ENCODE measurements at places on chromosomes 6 and 20. TPM values are rescaled to one million over a fixed set of nuclear protein-coding genes. Genes with fewer than 3 reads are reported as not detected.

Gene C2
- not detected for total RNA-seq

Gene FAM83C
- not detected for total RNA-seq

Gene COL19A1
- total RNA-seq, result not detected

Gene FILIP1
- 10.8 TPM for total RNA-seq

Gene MCUR1
- total RNA-seq, result 7.3 TPM

Gene KCNQ2
- total RNA-seq, result not detected

Gene PACSIN1
- total RNA-seq, result not detected

Gene FAXC
- 0.81 TPM for total RNA-seq

Gene SLC4A11
- 28.9 TPM for total RNA-seq

Gene PPIL1
- 24.6 TPM for total RNA-seq

Gene ELOVL2
- not detected for total RNA-seq

Gene RSPO4
- not detected for total RNA-seq

Gene CST7
- not detected for total RNA-seq

Gene CCM2L
- 27.3 TPM for total RNA-seq

Gene F13A1
- total RNA-seq, result not detected

Measured in bladder microvascular endothelial cell (primary cell).